Hematopoietic multipotent progenitor cell (in vitro differentiated cells): ENCODE measurements at places on chromosomes 3 and 15.
A peak's percentile ranks its signal among the peaks of the same experiment; 100 is the strongest.

- DNase-seq = no peak
Measured at GRCh38 chr3:114057011-114057347, 442 bp downstream of the QTRT2 start.

GRCh38 chr15:45182996-45183395 is 4.8 kb downstream of the SHF start:
- DNase-seq = peak; percentile 46

- peak; percentile 26 for DNase-seq
Measured at GRCh38 chr3:16290827-16291196, 25.8 kb downstream of the OXNAD1 start.

DNA sequence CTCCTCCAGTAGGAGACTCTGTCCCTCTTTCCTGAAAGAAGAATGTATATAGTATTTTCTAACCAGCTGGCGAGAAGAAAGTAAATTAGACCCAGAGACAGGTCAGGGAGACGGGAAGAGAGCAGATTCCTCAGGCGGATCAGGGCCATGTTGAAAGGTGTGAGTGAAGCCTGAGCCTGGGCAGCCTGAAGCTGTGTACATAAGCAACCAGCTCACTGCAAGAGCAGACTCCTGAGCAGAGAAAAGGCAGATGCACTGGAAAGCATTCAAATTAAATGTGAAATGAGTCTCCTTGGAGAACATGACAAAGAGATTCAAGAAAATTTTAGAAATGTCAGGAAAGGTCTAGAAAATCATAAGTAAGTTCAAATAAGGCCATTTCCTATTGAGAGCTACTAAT is 165.8 kb downstream of the GOLIM4 start:
- DNase-seq = no peak

- DNase-seq = no peak
Measured at GRCh38 chr3:122993124-122993978, 34.2 kb downstream of the SEMA5B start.

- DNase-seq = no peak
Measured at GRCh38 chr3:34882764-34883163, 756.6 kb upstream of the ARPP21 start.

DNA sequence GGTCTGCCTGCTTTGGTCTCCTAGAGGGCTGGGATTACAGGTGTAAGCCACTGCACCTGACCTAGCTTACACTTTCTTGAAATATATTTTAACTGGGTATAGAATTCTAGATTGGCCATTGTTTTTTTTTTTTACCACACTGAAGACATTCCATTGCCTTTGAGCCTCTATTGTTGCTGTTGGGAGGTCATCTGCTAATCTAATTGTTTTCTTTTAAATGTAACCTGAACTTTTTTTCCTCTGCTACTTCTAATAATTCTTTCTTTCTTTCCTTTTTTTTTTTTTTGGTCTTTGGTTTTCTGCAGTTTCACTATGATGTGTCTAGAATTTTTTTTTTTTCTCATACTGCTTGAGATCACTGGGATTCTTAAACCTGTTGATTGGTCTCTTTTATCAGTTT is 28.1 kb downstream of the ERICH6 start:
- DNase-seq = no peak

GRCh38 chr3:23805210-23805632 is 534 bp upstream of the UBE2E1 start:
- DNase-seq = peak; percentile 16

- DNase-seq = no peak
Measured at GRCh38 chr15:94857466-94857865, 626.1 kb downstream of the MCTP2 start.

GRCh38 chr3:49699281-49699979 is 10.1 kb downstream of the RNF123 start:
- no peak for DNase-seq

DNA sequence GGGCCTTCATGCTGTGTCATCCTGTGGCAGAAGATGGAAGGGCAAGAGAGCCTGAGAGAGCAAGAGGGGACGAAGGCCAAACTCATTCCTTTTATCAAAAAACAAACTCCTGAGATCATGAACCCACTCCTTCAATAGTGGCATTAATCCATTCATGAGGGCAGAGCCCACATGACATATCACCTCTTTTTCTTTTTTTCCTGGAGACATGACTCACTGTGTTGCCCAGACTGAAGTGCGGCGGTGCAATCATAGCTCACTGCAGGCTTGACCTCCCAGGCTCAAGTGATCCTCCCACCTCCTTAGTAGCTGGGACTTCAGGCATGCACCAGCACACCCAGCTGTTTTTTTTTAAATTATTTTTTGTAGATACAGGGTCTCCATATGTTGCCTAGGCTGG is 92.0 kb upstream of the RNU6-1 start:
- no peak for DNase-seq

DNA sequence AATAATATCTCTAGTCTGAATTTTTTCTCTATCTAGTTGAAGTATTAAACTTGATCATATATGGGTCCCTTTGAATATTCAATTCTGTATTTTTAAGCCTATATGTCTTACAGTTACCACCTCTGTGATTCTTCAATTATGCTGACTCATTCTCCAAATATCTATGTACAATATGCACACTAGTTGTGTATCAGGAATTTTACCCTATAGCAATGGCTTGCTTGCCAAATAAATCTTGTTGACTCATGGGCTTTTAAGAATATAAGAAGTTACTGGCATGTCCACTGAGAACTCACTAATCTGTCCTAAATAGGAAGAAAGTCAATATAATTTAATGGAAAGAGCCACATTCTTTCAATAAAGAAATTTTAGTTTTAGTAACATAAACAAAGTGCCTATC is 656.3 kb downstream of the RBMS3 start:
- DNase-seq = no peak

- DNase-seq = no peak
Measured at GRCh38 chr3:23743141-23743784, 62.5 kb upstream of the UBE2E1 start.

DNA sequence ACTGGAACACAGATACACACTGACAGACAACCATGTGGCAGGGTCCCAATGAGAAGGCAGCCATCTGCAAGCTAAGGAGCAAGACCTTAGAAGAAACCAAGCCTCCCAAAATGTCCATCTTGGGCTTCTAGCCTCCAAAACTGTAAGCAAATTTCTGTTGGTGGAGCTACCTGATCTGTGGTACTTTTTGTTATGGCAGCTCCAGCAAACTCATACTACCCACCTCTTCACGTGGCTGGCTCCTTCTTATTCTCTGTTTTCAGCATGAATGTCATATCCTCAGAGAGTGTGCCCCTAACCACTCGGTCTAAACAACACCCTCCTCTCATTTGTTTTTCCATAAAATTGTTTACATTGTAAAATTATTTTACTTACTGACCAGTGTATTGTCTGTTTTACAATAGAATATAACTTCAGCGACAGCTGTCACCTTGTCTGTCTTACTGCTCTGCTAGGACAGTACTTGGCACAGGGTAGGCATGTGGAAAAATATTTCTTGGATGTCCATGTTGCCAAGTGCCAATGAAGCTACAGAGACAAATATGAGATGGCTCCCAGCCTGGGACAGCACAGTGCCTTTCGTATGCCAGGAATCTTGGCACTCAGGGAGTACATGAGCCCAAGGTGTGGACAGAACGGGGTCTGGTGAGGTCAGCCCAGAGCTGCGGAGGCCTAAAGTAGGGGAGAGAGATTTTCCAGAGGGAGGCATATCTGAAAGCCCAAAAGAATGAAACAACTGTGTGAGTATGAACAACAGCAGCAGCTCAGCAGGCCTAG is 17.4 kb upstream of the SLC25A36 start:
- no peak for DNase-seq

DNA sequence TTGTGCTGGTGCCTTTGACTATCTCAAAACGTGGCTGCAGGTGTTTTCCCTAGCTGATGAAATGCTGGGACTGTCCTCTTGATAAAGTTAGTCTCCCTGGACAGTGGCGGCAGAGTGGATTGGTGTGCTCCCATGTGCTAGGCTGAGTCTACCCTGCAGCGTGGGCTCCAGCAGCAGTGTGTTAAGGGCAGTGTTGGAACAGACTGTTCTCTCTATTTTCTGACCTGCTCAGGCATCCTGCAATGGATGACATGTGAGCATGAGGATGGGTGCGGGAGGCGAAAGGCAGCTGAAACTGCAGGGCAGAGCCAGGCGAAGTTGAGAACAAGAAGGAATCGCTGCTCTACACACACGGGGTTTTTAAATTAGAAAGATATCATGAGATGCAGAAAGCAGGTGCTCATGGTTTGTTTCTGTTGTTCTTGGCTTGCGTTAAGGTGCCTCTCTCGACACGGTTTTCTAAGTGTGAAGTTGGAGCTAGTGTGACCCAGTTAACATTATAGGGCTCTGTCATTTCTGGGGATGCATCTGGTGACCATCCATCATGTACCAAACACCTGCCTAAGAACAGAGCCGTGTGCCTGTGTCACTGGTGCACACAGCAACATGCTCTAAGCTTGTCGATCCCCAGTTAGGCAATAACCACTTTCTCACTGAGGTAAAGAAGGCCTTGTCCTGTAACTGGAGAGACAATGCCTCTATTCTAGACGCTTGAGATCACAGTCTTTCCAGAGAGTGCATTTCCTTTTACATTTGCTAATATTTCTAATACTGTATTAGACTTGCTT is 44.3 kb downstream of the SLCO3A1 start:
- no peak for DNase-seq

DNA sequence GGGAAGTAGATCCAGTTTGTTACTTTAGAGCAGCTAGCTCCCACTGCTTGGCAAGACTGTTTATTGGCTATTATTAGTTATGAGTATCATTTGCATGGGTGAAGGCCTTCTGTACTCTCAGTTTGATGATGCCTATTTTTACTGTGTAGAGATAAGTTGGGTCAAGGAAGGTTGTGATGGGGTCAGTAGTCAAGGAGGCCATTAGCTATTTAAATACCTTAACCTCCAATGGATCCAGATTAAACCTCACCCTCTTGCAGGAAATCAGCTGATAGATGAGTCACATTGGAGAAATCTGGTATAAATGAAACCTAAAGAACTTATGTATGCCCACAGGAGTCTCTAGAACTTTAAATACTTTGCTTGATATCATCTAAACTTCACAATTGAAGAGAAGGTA is 45.0 kb downstream of the THBS1 start:
- DNase-seq = no peak

- no peak for DNase-seq
Measured at GRCh38 chr15:94346282-94346681, 114.9 kb downstream of the MCTP2 start.

GRCh38 chr3:138769616-138770015 is 65.1 kb downstream of the PIK3CB start:
- no peak for DNase-seq

- DNase-seq = no peak
Measured at GRCh38 chr3:54283470-54283869, 161.1 kb downstream of the CACNA2D3 start.

GRCh38 chr15:63827113-63827512 is 6.6 kb downstream of the HERC1 start:
- DNase-seq = no peak

DNA sequence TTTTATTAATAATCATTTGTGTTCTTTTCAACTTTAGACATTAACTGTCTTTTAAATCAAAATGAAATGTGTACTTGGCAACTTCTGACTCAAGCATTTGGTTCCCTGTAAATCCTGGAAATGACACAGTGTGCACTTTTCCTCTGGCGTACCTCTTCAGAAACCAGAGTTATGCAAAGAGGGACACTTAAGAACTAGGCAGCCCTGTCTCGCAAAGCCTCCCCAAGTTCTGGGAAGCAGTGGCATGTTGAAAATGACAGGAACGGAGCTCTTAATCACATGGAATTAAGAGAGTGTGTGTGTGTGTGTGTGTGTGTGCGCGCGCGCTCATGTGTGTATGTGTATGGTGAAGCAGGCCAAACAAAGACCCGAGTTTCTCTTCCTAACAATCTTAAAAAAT is 707.4 kb downstream of the MECOM start:
- no peak for DNase-seq

DNA sequence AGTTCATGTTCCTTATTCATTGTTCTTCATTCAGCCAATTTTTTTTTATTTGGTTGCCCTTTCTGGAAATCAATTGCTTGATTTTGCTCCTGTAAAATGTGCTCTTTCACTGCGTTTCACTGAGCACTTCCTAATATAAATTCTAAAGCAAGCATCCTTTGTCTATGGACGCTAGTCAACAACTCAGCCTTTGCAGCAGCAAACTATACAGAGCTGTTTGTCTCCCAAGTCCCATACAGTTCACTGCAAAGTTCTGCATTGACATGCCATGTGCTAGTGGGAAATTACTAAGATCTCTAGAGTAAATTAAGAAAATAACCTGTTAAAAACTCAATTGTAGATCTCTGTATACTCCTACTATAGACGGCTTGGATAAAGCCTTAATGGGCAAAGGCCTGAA is 130.1 kb upstream of the BHLHE40 start:
- no peak for DNase-seq

DNA sequence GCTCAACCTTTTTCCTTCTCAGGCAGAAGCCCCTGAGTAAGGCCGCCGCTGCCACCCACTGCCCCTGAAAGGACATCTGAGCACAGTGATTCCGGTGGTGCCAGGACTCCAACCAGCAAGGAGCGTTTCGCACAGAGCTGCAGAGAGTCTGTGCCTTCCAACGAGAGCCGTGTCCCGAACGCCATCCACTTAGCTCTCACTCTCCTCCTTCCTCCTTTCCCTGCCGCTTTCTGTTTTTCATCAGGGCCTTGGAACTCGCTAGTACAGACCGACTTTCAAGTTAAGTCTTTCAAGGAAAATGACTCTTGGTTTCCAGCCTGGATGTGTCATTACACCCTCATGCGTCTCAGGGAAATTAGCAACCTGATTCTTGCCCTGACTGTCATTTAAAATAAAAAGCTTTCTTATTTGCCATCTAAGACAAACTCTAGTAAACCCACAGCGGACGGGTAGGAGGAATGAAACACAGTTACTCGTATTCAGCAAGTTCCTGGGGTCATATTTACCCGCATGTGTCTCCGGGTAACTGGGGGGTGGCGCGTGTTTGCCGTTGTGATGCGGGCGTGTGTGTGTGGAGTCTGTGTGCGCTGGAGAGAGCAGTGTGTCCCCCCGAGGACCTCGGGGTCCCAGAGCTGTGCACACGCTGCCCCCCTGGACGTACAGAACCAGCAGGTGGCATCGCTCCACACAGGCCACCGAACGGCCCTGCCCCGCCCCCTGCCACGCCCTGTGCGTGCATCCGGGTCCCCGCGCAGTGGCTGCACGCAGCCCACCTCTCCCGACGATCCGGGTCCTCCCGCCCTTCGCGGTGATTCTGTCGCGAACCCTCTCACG is 30.4 kb upstream of the ALDH1A3 start:
- peak; percentile 83 for DNase-seq

DNA sequence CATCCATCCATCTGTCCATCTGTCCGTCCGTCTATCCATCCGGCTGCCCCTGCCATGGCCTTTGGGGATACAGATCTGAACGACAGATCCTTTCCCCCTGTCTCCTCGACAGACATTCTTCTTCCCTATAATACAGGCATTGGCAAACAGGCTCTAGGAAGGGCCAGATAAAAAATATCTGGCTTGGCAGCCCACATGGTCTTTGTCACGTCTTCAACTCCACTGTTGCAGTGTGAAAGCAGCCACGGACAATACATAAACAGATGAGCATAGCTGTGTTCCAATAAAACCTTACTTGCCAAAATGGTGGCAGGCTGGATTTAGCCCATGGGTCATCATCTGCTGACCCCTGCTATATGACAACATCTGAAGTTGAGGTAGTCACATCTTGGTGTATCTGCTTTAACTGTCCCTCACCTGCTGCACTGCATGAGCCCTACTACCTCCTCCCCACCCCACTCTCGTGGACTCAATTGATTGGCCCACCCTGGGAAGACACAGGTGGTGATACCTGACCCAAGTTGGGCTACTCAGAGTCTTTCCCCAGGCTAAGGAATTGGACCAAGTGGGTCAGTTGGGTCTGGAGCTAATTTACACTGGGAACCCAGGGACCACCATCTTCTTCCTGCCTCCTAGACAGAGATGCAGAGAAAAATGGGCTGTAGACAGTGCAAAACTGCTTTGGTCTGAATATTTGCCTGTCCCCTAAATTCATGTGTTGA is 128.4 kb upstream of the SMAD3 start:
- no peak for DNase-seq

- no peak for DNase-seq
Measured at GRCh38 chr3:66406163-66406562, 94.7 kb downstream of the LRIG1 start.
